ENCODE measurements at places on chromosomes 2 and 18. TPM values are rescaled to one million over a fixed set of nuclear protein-coding genes. Genes with fewer than 3 reads are reported as not detected.

DNA sequence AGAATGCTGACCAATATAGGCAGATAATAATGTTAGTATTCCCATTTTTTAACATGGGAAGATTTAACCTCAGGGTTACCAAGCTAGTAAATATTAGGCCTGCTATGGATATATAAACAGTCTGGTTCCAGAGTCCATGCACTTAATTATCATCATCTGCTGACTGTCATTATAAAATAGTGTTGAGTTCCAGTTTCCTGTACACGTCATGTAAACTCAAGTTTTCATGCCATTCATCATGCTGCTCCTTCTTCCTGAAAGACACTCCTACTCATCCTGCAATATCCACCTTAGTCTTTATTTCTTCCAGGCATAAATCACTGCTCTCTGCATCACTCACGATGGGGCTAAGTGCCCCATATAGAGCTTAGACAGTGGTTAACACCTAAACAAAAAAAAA lies 420.8 kb upstream of the SPHKAP start:
- H3K4me3 ChIP-seq: no peak overlapping the region
- H3K27ac ChIP-seq: no peak overlapping the region
- no peak for DNase-seq
- H3K36me3 ChIP-seq: no peaks in the 10 kb centered on the region
- no peaks in the 10 kb centered on the region for H3K4me1 ChIP-seq
- H3K27me3 ChIP-seq: no peaks in the 10 kb centered on the region

- no peaks in the 10 kb centered on the region for H3K27me3 ChIP-seq
- H3K4me1 ChIP-seq: no peaks in the 10 kb centered on the region
- no peak overlapping the region for H3K27ac ChIP-seq
- no peak overlapping the region for H3K4me3 ChIP-seq
- no peak for DNase-seq
Observed at GRCh38 chr2:15170070-15170775, 390.9 kb downstream of the NBAS start.

GRCh38 chr2:150520033-150520432 lies 32.6 kb upstream of the RND3 start:
- H3K4me1 ChIP-seq: no peaks in the 10 kb centered on the region
- H3K4me3 ChIP-seq: no peak overlapping the region
- H3K36me3 ChIP-seq: no peaks in the 10 kb centered on the region
- no peaks in the 10 kb centered on the region for H3K27me3 ChIP-seq

- H3K27ac ChIP-seq: no peak overlapping the region
- DNase-seq: no peak
- no peak overlapping the region for H3K4me3 ChIP-seq
- H3K27me3 ChIP-seq: no peaks in the 10 kb centered on the region
Observed at GRCh38 chr18:6837904-6838303, 108.4 kb downstream of the ARHGAP28 start.

DNA sequence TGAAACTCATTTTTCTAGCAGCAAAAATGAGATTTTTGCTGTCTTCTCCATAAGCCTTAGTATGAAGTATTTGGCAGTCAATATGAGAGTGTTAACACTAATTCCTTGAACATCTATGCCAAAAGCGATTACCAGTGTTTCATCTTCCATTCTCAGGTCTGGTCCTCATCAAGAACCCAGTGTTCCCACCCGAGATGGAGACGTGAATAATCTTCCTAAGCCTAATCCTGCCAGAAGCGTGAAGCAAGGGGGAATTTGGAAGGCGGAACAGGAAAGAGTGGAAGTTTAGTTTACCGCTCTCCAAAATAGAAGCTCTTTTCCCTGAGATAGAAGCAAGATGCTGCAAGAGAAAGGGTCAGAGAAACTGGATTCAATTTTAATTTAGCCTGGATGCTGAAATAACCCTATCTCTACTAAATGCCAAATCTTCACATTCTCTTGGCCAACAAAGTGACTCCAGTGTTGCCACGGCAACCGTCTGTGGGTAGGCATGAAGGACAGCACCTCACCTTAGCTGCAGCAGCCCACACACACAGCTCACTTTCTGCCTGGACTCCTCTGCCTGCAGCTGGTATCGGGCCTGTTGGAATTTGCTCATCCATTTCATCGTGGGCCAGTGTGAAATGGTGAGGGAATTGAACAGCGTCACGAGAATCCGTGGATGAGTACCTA lies 711.1 kb downstream of the CBLN2 start:
- H3K4me1 ChIP-seq: no peaks in the 10 kb centered on the region
- no peak overlapping the region for H3K4me3 ChIP-seq
- no peaks in the 10 kb centered on the region for H3K27me3 ChIP-seq
- DNase-seq: no peak

- H3K27ac ChIP-seq: no peak overlapping the region
- no peaks in the 10 kb centered on the region for H3K36me3 ChIP-seq
- H3K4me1 ChIP-seq: no peaks in the 10 kb centered on the region
Observed at GRCh38 chr2:15069149-15069548, 436.6 kb downstream of the LRATD1 start.

DNA sequence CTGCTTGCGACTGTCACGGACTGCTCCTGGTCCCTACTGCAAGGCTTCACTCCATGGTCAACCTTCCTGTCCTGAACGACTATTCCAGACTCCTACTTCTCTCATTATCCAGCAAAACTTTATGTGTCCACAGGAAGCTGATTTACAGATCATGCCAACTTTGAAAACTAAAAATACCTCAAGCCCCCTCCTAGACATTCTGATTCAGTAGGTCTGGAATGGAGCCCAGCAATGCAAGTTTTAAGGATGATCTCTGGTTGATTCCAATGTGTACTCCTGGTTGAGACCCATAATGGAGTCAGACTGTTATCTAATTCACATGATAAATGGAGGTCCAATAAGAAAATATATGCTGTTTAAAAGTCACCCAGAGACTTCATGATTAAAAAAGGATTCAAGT lies 13.1 kb upstream of the LRATD1 start:
- no peak overlapping the region for H3K4me3 ChIP-seq
- DNase-seq: no peak
- no peak overlapping the region for H3K27ac ChIP-seq
- H3K27me3 ChIP-seq: no peaks in the 10 kb centered on the region
- no peaks in the 10 kb centered on the region for H3K4me1 ChIP-seq

- H3K27ac ChIP-seq: no peak overlapping the region
- H3K4me1 ChIP-seq: no peaks in the 10 kb centered on the region
- no peak overlapping the region for H3K4me3 ChIP-seq
- H3K36me3 ChIP-seq: no peaks in the 10 kb centered on the region
- DNase-seq: no peak
Observed at GRCh38 chr2:163210430-163210918, 371.9 kb upstream of the KCNH7 start.

DNA sequence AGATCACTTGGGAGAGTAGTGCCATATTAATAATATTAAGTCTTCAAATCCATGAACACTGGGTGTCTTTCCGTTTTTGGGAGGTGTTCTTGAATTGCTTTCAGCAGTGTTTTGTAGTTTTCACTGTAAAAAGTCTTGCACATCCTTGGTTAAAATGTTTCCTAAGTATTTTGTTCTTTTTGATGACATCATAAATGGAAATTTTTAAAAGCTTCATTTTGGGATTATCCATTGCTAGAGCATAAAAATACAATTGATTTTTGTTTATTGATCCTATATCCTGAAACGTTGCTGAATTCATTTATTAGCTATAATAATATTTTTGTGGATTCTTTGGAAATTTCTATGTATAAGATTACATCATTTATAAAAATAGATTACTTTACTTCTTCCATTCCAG lies 96.8 kb downstream of the ARHGEF4 start:
- H3K27ac ChIP-seq: no peak overlapping the region
- no peaks in the 10 kb centered on the region for H3K36me3 ChIP-seq
- no peaks in the 10 kb centered on the region for H3K4me1 ChIP-seq

- no peak overlapping the region for H3K27ac ChIP-seq
- H3K4me1 ChIP-seq: peaks cover 16% of the 10 kb centered on the region
- H3K4me3 ChIP-seq: no peak overlapping the region
- H3K27me3 ChIP-seq: no peaks in the 10 kb centered on the region
Observed at GRCh38 chr2:190210471-190210870, 109.2 kb downstream of the HIBCH start.

- no peak overlapping the region for H3K27ac ChIP-seq
- DNase-seq: no peak
- no peaks in the 10 kb centered on the region for H3K36me3 ChIP-seq
- no peaks in the 10 kb centered on the region for H3K27me3 ChIP-seq
- H3K4me1 ChIP-seq: no peaks in the 10 kb centered on the region
Observed at GRCh38 chr2:5845798-5846330, 153.7 kb downstream of the SOX11 start.

DNA sequence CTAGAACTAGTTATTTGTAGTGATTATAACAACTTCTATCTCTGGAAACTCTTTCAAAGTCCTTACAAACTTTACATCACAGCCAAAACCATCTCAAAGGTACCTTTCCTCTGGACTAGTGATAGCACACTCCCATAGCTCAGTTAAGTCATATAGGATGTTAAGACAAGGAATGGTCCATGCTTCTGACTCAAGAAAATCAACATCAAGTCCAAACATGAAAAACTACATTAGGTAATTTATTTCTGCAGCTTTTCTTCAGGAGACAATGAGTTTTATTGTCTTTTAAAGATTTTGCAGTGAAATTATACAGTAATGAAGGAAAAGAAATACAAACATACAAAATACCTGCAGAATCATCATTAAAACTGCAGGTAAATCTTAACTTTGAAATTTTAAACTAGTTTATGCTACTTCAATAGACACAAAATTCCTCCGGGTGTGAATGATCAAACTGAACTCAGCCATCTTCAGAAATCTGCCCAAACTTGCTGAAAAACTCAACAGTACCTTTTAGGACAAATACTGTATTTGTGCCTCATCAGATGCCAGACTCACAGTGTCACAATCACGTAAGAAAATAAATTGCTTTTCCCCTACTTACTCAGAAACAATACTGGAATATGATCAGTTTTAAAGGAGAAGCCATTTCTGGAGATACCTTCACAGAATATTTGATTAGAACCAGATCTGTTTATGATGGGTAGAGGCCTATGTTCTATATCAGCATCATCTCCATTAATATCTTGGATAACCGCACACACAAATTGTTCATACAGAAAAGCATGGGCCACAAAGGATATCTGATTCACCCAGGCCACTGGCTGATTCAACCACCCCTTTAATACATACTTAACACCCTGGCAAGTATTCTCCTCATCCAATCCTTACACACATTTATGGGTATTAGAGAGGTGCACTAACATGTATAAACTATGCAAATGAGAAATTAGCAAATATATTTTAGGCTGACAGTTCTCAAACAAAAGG lies 2.6 kb downstream of the TMEM131 start:
- H3K36me3 ChIP-seq: no peaks in the 10 kb centered on the region
- no peak overlapping the region for H3K4me3 ChIP-seq
- DNase-seq: no peak
- H3K4me1 ChIP-seq: peaks cover 45% of the 10 kb centered on the region
- no peak overlapping the region for H3K27ac ChIP-seq
- H3K27me3 ChIP-seq: no peaks in the 10 kb centered on the region

DNA sequence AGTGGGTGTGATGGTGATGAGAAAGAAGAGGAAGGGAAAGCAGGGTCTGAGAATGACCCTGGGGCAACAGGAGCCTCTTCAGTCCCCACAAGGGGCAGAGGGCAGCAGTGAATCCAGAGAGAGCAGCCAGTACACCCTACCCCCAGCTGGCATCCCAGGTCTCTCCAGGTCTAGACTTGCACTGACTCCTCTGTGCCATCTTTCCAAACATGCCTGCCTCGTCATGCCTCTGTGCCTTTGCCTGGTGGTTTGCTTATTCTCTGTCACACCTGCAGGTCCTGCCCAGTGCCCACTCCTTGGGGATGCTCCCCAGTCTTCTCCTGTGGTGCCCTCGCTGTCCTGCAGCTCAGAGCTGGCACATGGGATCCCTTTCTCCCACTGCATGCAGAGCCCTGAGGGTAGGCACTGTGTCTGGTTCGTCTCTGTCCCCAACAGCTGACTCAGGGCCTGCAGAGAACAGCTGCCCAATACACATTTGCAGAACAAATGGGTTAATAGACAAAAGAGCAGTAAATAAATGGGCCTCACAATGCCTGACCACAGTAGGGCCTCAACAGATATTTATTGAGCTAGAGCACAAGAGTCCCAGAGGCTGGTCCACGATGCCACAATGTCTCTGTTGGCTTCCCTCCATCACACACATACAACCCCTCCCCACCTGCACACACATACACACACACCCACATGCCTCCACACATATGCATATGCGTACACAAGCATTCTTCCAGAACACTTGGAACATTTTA lies 89.8 kb downstream of the HS1BP3 start:
- no peak overlapping the region for H3K4me3 ChIP-seq
- H3K27ac ChIP-seq: no peak overlapping the region
- DNase-seq: no peak
- H3K36me3 ChIP-seq: no peaks in the 10 kb centered on the region
- H3K27me3 ChIP-seq: no peaks in the 10 kb centered on the region

- H3K36me3 ChIP-seq: no peaks in the 10 kb centered on the region
- no peak for DNase-seq
- H3K4me1 ChIP-seq: no peaks in the 10 kb centered on the region
- no peak within 1 kb of the TSS for H3K4me3 ChIP-seq
- H3K27ac ChIP-seq: no peak within 1 kb of the TSS
Observed at GRCh38 chr2:149038442-149039212, at the start of gene LYPD6B. Gene LYPD6B (plus strand): TSS chr2:149038699. CDS start chr2:149130949, 92,250 bp downstream.

- H3K4me3 ChIP-seq: no peak overlapping the region
- no peaks in the 10 kb centered on the region for H3K27me3 ChIP-seq
- no peaks in the 10 kb centered on the region for H3K4me1 ChIP-seq
- H3K27ac ChIP-seq: no peak overlapping the region
Observed at GRCh38 chr18:34809451-34810072, 99.5 kb downstream of the DTNA start.

- no peak for DNase-seq
- no peaks in the 10 kb centered on the region for H3K36me3 ChIP-seq
- peaks cover 18% of the 10 kb centered on the region for H3K4me1 ChIP-seq
- H3K27ac ChIP-seq: no peak overlapping the region
- no peak overlapping the region for H3K4me3 ChIP-seq
- H3K27me3 ChIP-seq: no peaks in the 10 kb centered on the region
Observed at GRCh38 chr2:69785358-69785757, 43.4 kb downstream of the ANXA4 start.

DNA sequence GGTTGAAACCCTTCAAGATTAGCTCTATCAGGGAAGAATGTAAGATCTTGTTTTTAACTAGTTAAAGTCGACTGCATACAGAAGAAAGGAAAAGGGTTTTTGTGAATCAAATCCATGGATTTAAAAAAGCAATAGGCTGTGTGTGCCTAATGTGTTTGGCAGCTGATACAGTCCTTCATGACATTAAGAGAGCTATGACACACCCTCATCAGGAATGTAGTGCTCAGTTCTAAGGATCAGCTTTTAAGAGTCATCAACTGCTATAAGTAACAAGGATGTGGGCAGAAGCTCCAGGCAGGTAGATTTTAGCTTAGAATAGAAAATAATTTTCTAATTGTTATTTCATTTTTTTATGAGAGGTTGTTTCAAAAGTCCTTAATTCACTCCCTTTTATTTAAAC lies 52.9 kb downstream of the PPP1R1C start:
- peaks cover 4% of the 10 kb centered on the region for H3K4me1 ChIP-seq
- no peak overlapping the region for H3K4me3 ChIP-seq
- no peaks in the 10 kb centered on the region for H3K36me3 ChIP-seq
- H3K27me3 ChIP-seq: no peaks in the 10 kb centered on the region

The COL4A3 gene
- total RNA-seq: 27.0 TPM

The LNPK gene
- 6.4 TPM for total RNA-seq

The MAP4K3 gene
- 33.9 TPM for total RNA-seq

The SATB2 gene
- 14.1 TPM for total RNA-seq

The SLC9A4 gene
- not detected for total RNA-seq

The GAD1 gene
- 6.3 TPM for total RNA-seq
